T-cell (primary cell): ENCODE measurements at places on chromosomes 16 and 17.

DNA sequence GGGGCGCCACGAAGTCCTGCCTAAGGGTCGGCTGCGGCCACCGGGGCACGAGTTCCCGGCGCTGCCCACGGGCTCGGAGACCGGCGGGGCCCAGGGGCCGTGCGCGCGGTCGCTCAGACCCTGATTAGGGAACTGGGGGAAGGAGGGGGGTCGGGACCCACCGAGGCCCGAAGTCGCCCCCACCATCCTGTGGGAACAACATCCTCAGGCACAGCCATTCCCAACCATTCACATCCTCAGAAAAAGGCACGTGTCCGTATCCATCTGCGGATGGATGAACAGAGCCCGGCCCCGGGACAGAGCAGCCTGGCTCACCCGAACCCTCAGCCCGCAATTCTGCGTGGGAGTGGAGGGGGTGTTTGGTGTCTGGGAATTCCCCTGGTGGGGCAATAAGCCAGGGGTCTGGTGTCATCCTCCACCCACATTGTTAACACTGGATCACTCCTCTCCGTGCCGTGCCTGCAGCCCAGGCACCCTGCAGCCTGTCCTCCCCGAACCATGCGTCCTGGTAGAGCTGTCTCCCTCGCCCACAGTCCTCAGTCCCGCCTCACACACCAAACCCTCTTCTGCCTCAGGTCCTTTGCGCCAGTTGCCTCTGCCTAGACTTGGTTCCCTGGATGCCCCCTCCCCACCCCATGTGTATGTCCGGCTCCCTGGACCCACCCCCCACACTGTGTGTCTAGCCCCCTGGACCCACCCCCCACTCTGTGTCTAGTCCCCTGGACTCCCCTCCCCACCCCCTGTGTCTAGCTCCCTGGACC is 789 bp upstream of the CCDC57 start:
- peak; percentile 49 for DNase-seq

DNA sequence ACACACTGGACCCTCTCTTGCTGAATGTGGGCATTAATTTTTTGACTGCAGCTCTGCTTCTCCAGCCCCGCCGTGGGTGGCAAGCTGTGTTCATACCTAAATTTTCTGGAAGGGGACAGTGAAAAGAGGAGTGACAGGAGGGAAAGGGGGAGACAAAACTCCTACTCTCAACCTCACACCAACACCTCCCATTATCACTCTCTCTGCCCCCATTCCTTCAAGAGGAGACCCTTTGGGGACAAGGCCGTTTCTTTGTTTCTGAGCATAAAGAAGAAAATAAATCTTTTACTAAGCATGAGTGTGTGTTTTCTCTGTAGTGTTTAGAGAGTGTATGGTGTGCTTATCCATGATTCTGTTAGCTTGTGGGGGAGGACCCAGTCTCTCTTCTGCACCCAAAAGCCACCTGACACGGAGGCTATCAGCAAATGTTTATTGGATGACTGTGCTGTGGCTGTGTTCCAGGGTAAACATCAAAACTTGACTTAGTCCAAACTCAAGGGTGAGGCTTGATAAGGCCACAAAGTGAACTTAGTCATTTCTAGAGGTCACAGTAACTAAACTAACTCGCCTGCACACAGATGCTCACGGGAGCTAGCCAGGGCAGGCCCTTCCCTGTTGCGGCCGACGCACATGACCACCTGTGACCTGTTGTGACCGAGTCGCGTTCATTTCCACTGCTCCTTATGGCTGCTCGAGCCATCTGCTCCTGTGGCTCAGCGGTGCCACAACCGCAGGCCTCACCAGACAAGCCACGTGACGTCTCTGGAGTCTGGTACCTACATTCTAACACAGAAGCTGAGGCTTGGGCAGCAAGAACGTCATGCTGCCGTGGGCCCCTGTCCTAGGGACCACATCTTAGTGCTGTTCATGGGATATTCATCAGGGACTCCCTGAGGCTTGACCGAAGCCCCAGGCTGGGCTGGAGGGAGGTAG is 9.8 kb upstream of the MED11 start:
- no peak for DNase-seq

GRCh38 chr16:67082891-67083290 is 26.9 kb upstream of the PHAF1 start:
- DNase-seq: no peak

- no peak for DNase-seq
These were observed 203.4 kb upstream of the FOXF1 start for GRCh38 chr16:86306811-86307513.
